ENCODE measurements at places on chromosomes 3 and 15.
A peak's percentile ranks its signal among the peaks of the same experiment; 100 is the strongest.

GRCh38 chr15:33934921-33935320 lies 33.4 kb upstream of the CHRM5 start:
- no peak for DNase-seq

DNA sequence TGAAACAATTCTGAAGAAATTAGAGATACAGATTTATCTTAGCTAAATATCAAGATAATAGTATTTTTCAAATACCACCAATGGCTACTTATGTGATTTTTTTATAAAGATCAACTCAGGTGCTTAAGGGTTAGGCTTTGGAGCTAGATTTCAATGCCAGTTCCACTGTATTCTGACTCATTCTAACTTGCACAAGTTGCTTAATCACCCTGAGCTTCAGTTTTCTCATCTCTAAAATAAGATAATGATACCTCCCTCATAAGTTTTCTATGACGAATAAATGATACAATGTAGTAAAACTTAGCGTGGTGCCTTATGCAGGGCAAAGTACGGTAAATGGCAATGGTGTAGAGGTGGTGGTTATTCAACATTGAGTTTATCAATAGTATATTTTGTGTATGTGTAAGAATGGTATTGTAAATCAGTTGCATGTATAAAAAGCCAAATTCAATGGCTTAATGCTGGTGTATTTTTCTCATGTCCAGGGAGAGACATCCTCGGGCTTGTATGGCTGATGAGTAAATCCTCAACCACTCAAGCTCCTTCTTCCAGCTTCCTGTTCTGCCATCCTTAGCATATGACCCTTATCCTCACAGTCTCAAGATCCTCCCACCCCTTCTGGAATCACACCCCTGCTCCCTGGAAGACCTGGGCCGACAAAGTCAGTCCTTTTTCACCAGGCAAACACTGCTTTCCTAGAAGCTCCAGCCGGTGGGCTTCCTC lies 505.9 kb upstream of the CFAP20DC start:
- no peak for DNase-seq

GRCh38 chr15:40340038-40340739 lies 550 bp downstream of the CCDC9B start:
- no peak for DNase-seq

DNA sequence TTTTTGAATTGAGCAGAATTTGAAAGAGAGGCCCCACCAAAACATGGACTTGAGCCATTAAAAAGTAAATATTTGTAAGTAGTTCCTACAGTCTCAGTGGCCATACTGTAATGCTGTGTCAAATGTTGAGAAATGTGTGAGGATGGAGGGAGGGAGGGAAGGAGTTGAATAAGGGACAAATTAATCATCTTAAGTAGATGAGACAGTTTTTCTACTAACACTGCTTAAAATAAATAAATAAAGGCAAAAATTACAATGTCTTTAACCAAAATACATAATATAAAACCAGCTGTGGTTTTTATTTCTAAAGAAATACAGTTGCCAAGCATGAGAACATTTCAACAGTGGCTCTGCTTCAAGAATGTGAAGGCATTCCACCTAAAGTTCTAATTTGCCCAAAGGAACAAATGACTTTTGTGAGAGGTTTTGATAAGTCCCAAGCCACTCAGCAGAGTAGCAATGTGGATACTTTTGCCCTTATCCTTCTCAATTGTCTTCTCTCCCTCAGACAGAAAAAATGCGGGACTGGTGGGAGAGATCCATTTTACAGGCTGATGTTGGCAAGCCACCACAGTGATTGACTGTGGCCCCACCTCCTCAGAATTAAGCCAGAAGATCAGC lies 427.0 kb upstream of the RARB start:
- DNase-seq, result no peak

DNA sequence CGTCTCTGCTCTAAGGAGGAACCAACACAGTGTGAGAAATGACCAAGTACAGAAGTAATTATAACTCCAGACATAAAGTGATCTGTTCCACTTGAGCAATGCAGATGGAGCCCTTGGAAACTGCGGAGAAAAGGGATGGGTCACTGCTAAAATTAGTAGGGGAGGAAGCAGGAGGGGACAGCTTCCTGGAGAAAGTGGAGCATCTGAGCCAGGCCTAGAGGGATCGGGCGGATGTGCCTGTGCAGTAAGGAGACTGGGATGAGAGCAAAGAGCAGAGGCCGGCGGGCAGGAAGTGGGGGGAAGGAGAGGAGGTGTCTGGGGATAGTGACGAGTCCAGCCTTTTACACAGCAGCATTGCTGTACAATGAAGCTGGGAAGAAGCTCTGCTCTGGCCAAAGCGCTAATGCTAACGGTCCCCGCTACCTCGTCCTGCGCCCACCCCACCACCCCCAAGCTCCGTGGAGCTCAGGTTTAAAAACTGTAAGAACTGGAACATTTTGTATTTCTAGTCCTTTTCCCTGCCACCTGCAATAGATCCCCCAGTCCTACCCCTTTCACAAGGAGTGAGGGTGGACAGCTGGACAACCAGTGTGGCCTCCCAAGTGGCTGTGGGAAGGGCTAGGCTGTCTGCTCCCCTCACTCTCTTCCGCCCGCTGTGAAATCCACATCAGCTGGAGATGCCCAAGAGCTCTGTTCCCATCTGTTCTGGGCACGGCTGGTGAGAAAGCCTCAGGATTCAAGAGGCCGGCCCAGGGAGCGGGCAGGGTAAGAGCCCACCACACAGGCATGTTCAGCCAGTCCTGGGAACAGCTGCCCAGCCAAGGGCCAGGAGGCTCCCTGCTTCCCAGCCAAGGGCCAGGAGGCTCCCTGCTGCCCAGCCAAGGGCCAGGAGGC lies 53.0 kb upstream of the HES1 start:
- DNase-seq, result no peak

GRCh38 chr15:90851114-90851513 lies 17.3 kb upstream of the FURIN start:
- peak; percentile 64 for DNase-seq

GRCh38 chr3:42729404-42730145 lies 27.0 kb upstream of the HHATL start:
- no peak for DNase-seq

DNA sequence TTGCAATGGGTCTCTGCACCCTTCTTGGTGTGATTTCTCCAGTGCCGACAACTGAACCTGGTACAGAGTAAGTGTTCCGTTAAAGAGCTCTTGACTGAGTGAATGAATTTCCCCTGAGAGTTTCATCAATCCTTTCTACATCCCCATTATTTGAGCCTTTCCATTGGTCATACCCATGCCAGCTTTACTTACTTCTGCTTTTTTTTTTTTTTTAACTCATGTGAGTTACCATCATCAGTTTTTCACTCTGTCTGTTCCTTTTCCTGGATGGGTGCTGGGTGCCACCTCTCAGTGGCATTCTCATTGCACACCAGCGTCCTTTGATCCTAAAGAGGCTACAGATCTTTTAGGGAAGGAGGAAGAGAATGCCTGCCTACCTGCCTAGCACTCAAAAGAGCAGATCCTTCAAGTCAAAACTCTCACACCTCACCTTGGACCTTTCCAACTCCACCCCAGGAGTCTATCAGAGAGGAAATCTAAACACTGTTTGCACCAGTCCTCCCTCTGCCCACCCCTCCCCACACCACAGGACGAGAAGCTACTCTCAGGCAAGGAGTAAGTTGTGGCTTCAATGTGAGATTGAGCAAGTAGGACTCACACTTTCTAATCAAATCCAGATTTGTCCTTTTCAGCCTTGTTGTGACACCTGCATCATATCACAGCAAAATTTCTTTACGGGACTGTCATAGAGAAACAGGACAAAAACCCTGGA lies 13.1 kb upstream of the USP3 start:
- no peak for DNase-seq
